ENCODE measurements at places on chromosomes 2 and 18.

- peak; percentile 12 for DNase-seq
Observed at GRCh38 chr18:30106356-30106755, 936.2 kb downstream of the DSC3 start.

DNA sequence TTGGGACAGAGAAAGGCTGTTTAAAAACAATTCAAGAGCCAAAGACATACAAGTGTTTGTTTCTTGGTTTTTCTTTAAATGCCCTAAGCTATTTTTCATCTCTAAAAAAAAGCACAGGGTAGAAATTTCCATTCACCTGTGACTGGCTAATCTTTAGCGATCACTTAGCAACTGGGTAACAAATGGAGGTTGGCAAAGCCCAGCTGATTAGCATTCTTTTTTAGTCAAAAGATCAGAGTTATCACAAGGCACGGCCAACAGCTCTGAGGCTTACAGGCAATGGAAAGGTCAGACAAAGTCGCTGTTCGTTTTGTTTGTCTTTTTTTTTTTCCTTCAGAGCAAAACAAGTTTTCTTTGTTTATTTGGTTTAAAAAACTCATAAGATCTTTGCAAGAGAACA, 29.0 kb upstream of the TTR start:
- DNase-seq: no peak

GRCh38 chr18:10030816-10031541, 117.2 kb downstream of the VAPA start:
- DNase-seq: no peak

DNA sequence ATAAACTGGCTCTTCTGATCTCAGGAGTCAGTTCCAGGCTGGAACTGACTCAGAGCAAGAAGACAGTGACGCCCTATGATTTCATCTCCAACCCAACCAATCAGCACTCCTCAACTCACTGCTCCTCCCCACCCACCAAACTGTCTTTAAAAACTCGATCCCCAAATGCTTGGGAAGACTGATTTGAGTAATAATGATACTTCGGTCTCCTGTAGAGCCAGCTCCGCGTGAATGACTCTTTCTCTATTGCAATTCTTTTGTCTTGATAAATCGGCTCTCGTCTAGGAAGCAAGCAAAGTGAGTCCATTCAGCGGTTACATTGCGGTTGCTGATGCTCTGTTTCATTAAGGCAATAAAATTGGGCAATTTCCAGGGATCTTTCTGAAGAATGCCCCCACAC, 1025.3 kb upstream of the CNTNAP5 start:
- DNase-seq: no peak

DNA sequence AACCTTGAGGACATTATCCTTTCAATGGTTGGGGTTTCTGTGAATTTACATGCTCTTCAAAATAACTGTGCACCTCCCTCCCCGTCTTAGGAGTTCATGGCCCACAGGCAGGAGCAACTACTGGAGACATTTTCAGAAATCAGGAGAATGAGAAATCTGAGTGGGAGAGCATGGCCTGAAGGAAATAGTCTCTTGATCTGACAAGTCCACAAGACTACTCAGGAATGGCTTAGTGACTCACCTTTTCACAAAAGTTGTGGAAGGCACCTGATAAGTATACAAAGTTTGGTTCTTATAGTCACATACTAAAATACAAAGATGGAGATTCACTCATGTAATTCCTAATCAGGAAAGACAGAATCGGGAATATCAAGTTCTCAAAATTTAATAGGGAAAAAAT, 83.6 kb upstream of the NCKAP5 start:
- DNase-seq: no peak

DNA sequence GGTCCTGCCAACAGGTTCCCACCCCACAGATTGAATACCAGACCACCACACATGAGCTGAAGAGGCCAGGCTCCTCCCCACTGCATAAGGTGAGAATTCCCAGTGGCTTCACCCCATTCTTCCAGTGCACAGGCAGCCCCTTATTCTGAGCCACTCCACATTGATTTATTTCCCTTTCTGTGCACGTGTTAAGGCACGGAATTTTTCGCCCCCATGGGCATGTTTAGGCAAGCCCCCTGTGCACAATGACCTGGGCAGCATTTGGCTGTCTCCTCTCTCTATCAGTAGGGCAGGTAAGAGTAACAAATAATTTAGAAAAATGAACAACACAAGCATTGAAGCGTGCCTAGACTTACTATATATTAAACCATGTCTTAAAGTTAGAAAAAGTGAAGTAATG, 15.2 kb upstream of the CHAC2 start:
- DNase-seq: no peak

GRCh38 chr2:240320204-240320993, 115.1 kb upstream of the GPC1 start:
- DNase-seq: no peak

DNA sequence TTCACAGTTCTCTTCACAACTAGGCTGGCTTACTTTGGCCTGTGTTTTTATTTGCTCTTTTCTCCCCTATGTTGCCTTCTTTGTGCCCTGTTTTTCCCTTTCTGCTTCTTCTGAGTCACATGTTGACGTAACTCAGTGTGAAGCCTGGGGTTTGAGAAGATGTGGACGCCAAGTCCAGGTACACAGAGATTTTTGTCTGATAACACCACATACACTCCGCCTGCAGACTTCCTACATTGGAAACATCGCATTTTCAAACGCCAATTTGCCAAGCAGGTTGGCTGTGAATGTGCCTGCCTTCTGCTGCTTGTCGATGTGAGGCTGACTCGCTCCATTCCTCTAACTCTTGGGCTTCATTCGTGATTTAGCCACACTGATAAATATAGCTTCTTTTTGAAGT, 62.6 kb upstream of the FN1 start:
- DNase-seq: no peak

DNA sequence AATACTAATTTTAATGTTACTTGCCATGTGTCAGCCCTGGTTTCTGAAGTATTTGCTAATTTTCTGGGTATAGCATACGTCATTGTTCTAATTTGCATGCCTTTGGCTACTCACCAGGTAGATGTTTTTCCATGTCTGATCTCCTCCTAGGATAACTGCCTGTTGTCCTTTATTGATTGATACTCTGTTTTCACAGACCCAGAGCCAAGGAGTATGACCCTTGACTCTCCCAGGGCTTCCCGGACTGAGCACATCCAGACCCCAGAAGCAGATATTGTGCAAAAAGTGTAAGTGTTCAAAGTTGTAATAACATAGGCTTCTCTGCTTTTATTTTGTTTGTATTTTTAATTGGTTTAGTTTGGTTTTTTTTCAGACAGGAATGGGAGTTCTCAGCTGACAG, 53.8 kb downstream of the SUMO1 start:
- no peak for DNase-seq

GRCh38 chr2:241759067-241759807, 17.4 kb upstream of the GAL3ST2 start:
- DNase-seq: no peak

DNA sequence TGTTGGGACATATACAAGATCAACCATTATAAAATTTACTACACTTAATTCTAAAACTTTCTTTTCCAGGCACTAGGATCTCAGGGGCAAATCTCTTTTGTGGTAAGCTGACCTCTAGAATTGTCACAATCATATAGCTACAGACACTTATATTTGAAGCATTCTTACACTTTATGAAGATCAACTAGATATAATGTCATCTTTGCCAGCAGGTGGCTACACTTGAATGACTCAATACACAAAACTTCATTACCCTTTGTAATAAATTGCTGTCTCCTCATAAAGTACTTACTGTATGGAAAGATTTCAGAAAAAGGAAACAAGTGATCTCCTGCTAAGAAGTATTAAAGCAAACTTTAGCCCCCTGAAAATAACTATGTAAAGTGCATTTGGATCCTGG, 77.8 kb downstream of the RDH14 start:
- no peak for DNase-seq

GRCh38 chr18:69795791-69796190, 151.9 kb downstream of the CD226 start:
- DNase-seq: no peak

GRCh38 chr2:5365871-5366461, 326.2 kb upstream of the SOX11 start:
- DNase-seq: peak; percentile 2

DNA sequence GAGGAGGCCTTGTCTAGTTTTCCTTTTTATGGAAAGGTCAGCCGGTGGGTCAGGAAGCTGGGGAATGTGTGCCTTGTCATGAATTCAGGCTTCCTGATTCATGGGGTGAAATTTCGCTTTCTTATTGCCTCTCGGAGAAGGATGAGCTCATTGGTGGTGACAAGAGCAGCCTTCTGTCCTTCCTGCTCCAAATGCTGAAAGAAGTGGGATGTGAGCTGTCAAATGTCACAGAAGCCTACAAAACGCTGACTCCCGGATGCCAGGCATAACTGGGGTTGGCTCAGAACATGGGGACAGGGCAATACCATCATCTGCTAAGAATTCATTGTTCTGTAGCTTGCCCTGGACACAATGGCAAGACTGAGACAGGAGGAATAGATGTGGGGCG, 55.8 kb upstream of the FAM136A start:
- DNase-seq: no peak

GRCh38 chr2:26649322-26649721, 8.2 kb upstream of the CIB4 start:
- DNase-seq: no peak

DNA sequence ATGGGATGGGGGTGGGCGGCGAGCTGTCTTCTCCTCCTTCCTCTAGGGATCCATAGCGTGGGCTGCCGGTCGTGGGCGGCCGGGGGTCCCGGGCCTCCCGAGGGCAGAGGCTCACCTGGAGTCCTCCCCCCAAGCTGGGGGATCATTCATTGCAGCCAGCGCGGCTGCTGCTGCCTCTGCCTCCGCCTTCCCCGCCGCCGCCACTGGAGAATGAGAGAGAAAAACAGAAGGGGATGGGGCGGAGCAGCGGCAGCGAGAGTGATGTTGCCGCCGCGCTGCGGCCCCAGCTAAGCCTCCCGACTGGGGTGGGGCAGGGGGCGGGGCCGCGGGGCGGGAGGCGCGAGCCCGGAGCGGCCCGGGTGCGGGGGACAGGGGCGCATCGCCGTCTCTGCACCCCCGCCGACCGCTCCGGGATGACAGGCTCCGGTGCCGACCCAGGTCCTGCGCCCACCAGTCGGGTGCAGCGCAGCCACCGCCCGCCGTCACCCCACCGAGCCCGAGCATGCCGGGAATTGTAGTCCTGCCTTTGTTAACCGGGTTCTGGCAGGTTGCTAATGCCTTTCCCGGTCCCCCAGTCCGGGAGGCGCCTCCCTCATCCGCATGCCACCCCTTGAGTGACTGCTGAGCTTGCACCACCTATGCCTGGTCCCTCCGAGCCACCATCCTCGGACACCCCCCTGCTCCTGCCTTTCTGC, at the start of gene KIF3C:
KIF3C (minus strand) TSS at position 225 of the 695 bp plus-strand sequence. CDS start 580 bp downstream, outside the sequence.
- peak; percentile 29 for DNase-seq

DNA sequence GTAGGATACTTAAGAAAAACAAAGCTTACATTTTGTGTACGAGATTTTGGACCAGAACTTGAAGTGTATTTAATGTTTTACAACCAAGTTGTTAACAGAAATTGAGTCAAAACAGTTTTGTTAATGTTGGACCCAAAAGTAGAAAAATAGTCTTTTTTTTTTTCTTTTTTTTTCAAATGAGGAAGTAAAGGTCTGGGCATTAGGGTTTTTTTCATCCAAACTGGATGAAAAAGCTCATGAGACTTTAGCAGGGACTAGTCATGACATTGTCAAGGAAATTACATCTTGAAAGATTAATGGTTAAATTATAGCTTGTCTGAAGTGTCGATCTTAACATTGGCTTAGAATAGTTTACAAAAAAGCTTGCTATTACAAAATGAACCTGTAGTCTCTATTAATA, 32.3 kb downstream of the CCNT2 start:
- no peak for DNase-seq

DNA sequence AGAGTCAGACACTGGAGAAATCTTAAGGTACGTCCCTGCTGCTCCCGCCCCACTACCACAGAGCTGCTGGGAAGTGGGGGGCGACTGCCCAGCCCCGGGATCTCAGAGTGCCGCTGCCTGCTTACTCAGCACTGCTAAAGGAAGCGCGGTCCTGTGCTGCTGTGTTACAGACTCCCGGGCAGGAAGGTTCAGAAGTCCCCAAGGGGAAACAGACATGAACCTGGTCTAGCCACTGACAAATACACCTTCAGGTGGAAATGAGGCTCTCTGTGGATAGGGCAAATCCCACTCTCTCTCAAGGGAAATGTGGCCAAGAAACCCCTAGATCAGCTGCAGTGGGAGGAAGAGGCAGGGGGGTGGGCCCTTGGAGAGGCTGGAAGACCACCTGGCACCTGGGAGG, 13.7 kb downstream of the MTERF4 start:
- DNase-seq: no peak

DNA sequence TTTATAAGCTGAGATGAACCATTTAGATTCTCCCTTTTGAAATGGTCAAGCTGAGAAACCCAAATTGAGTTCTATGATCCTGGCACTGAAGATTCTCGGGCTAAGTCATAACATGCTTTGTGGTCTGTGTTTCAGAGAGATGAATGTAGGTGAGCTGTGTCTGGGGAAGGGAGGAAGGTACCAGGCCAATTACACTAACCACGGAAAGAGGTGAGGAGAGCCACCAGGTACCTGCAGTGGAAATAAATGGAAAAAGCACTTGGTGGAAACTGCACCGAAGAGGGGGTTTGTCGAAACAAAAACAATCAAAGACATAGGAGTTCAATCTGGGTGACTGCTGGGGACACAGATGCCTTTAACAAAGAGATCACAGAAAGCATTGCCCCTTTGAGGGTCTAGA, 963 bp upstream of the MRPL44 start:
- no peak for DNase-seq

DNA sequence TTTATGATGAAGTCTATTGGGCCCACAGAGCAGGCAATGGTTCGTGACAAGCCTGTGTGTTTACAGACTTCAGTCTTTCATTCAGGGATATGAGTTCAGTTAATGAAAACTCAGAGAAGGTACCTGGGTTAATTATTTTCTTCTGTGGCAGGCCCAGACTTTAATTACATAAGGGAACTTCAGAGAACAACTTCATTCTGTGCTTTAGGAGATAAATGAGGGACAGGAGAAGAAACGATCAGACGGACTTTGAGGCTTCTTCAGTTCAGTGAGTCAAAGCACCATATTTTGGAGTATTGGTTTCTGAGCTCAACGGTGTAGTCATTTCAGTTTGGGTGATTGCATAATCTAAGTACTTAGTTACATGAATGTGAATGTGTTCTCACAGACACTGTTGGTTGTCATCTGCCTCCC, 203.0 kb upstream of the KCNJ3 start:
- DNase-seq: no peak

GRCh38 chr2:207354462-207354861, 175.3 kb upstream of the CREB1 start:
- no peak for DNase-seq

DNA sequence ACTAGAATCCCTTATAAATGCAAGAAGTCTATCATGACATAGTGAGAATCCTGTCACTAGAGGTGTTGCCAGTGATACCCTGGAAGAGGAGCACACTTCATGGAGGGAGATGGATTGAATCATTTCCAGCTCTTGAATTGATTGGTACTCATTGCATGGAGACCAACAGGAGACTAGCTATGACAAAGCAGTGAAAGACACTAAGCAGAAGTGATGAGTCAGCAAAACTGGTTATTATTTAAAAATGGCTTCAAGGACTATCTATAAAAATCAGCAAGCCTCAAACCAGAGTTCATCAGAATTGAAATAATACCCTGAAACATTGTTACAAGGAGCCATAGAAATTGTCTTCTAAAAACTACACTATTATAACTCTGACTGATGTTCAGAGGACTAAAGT, 200.3 kb downstream of the PDE11A start:
- no peak for DNase-seq

GRCh38 chr2:202337151-202337550, 39.0 kb upstream of the BMPR2 start:
- DNase-seq: no peak

- DNase-seq: no peak
Observed at GRCh38 chr2:75603477-75603876, 42.7 kb upstream of the EVA1A start.

- no peak for DNase-seq
Observed at GRCh38 chr2:170878066-170878465, 51.0 kb upstream of the GORASP2 start.
